ENCODE measurements at places on chromosomes 7 and 10. TPM values are rescaled to one million over a fixed set of nuclear protein-coding genes. Genes with fewer than 3 reads are reported as not detected.

- no peak for DNase-seq
Measured at GRCh38 chr10:124285587-124286527, 132.9 kb downstream of the OAT start.

DNA sequence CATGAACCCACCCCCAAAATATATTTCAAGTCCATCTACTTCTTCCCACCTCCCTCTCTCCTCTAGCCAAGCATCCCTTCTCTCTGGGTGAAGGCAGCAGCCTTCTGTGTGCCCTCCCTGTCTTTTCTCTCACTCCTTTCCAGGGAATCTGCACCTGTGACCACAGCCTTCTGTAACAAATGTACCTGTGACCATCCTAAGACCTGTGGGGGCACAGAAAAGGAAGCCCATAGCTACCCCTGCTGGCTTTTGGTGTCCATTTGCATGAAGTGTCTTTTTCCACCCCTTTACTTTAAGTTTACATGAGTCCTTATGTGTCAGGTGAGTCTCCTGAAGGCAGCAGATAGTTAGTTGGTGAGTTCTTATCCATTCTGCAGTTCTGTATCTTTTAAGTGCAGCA lies 2.0 kb upstream of the TBXAS1 start:
- DNase-seq: no peak

Gene ABCC2
- polyA plus RNA-seq: 7.4 TPM

DNA sequence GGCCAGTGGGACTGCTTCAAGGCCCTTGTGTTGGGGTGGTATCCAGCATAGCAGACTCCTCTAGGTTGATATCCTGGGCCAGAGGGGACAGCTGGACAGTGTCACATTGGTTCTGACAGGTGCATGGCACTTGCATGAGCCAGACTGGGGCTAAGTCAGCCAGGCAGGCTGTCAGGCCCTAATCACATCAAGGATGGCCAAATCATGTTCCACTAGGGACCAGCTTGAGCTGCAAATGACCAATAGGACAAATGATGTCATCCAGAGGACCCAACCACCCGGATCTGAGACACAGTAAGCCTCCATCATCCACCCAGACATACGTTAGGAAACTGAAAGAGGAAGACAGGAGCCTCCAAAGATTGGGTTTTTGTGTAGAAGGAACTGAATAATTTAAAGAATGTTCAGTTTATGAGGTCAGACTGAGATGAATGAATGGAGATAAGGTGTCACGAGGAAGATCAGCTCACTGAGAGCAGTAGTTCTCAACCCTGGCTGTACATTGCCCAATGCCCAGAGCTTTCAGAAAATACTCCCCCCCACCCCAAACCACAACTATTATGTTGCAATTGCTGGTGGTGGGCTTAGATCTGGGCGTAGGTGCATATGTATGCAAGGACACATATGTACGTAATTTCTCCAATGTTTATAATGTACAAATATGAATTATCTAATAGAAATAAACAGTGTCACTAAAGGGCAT lies 75.2 kb upstream of the INHBA start:
- no peak for DNase-seq

Measured in right renal pelvis (tissue), 4 donors.